ENCODE measurements at places on chromosomes 11 and 22. TPM values are rescaled to one million over a fixed set of nuclear protein-coding genes. Genes with fewer than 3 reads are reported as not detected.

- DNase-seq = no peak
Measured at GRCh38 chr11:58592760-58593472, 14.1 kb downstream of the ZFP91 start.

DNA sequence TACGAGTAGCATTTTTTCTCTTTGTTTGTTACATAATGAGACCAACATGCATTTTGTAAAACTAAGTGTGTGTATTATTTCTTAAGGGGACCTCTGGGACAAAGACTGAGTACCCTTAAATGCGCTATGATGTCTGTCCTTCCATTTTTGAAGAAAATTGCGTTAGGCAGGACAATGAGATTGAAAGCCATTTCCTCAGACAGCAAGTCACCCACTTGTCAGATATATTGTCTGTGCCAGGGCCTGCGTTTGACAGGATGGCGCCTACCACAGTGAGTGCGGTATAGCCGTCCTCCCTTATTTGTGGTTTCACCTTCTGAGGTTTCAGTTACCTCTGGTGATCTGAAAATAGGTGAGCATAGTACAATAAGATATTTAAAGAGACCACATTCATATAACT, 2.2 kb downstream of the AP2A2 start:
- no peak for DNase-seq

- no peak for DNase-seq
Measured at GRCh38 chr22:50084080-50084477, 1.1 kb downstream of the MLC1 start.

DNA sequence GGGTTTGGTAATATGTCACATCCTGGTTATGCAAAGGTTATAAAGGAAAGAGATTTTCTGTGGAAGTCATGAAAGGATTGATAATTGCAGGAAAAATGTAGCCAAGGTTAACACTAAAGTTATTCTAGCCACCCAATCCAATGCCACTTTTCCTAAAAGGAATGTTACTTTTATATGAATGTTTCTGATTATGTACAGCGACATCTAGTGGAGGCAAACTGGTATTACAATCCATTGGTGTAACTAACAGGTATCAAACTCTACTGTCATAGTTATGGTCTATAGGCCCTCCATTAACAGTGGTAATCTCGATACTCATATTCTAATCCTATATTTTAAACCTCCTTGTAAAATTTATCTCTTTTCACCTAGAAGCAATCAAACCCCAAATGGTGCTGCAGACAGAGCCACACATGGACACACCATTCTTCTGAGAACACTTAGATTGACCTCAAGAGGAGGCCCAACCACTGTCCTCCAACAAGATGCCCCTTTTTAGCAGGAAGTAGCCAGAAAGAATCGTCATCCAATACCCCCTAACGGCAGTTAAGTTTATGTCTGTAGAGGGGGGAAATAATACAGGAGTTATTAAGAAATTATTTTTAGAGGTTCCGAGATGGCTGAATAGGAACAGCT, 74.9 kb upstream of the RAG2 start:
- no peak for DNase-seq

F2 gene
- 0.16 TPM for total RNA-seq

JAML gene
- 1.2 TPM for total RNA-seq

Measured in occipital lobe (tissue), 3 donors.